ENCODE measurements at places on chromosomes 11 and 22.

GRCh38 chr22:48907591-48907990 is 920.1 kb downstream of the BRD1 start:
- DNase-seq: no peak

DNA sequence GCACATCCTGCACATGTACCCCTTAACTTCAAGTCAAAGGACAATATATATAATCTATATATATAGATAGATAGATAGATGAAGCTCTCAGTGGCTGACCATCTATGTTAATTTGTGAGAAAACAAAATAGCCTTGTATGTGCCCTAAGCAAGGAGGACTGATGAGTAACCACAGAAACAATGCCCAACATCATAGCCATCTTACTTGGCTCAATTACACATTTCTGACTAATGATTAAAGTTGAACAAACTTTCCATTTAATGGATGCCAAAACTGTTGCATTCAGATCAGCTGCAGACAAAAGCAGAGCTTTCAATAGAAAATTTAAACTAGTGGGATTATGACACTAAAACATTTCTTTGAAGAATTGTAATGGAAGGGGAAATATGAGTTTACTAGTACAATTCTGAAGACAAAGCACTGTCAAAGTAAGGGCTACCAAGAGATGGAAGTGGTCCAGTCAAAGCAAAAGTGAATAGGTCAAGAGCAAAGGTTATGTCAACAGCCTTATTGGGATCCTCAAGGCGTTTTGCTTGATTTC is 1188.2 kb upstream of the RAG2 start:
- no peak for DNase-seq

GRCh38 chr11:58801302-58801701 is 43.2 kb downstream of the GLYATL2 start:
- DNase-seq: no peak

GRCh38 chr11:108958368-108959104 is 293.7 kb downstream of the DDX10 start:
- no peak for DNase-seq

GRCh38 chr11:9692691-9693090 is 28.8 kb downstream of the SWAP70 start:
- DNase-seq: no peak

DNA sequence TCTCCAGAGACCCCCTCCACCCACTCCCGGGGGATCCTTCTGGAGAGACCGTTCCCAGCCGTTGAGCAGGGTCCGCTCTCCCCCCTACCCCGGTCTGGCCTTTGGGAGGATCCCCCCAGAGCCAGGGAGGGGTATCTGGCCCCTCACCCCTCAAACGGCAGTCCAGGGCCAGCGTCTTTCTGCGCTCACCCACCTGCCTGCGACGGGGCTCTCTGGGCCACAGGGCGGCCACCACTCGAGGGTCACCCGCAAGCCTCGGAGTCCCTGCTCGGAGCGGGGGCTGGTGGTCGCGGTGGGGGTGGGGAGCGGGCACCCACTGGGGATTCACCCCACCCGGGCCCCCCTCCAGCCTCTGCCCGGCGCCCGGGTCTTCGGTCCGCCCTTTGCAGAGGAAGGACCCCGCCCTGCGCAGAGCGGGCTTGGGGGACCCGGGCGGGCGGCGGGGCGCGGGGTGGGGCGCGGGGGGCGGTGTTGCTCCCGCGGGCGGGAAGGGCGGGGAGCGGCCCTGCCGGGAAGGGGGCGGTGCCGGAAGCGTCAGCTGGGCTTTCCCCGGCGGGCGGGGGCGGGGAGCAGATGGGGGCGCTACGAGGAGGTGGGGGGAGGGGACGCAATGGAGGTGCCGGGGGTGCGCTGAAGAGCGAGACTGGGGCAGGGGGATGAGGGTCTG is 16.6 kb downstream of the CRELD2 start:
- DNase-seq: no peak

GRCh38 chr11:45253640-45254039 is 32.5 kb downstream of the SYT13 start:
- DNase-seq: no peak

DNA sequence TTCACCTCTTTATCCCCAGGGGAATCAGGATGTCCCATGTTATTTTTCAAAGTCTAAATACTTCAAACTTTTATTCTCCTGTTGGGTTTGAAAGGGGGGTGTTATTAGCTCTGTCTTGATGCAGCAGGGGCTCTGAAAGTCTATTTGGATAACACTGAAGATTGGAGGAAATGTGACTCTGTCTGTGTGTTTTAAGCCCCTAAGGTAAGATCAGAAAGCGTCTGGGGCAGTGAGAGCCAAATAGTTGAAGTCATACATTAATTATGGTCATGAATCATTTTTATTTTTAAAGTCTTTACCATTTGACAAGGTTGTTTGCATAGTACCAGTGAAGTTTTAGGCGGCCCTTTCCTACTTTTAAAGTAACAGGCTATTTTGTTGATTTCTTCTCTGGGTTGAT is 139.0 kb downstream of the UVRAG start:
- DNase-seq: no peak

Data from NCI-H187 treated with DMSO at 0.1 percent for 48 hours (cell line).